Germinal center (tissue), 1 donor: ENCODE measurements at places on chromosomes 1 and 21.

DNA sequence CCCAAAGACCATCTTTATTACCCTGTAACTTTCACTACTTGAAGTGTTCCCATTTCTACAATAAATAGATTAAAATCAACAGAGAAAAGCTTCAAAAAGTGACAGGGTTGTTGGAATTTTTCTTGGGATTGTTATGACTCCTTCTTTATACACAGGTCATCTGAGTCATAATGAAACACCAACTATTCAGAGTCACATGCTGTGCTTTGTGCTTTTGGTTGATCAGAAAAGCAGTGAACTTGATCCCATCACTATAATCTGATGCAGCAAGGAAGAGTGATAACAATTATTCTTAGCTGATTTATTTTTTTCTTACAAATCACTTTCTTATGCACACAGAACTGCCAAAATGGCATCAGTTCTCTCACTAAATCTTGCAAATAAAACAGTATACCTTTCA is 422.9 kb downstream of the PTBP2 start:
- no peak for DNase-seq

GRCh38 chr1:86965012-86965826 is 50.8 kb downstream of the HS2ST1 start:
- DNase-seq, result peak; percentile 13

- no peak for DNase-seq
These were observed 62.3 kb downstream of the PTGS2 start for GRCh38 chr1:186617926-186618325.

GRCh38 chr1:18927654-18928272 is 25.4 kb upstream of the ALDH4A1 start:
- DNase-seq, result peak; percentile 68

GRCh38 chr1:184695023-184695422 is 59.6 kb downstream of the EDEM3 start:
- no peak for DNase-seq

DNA sequence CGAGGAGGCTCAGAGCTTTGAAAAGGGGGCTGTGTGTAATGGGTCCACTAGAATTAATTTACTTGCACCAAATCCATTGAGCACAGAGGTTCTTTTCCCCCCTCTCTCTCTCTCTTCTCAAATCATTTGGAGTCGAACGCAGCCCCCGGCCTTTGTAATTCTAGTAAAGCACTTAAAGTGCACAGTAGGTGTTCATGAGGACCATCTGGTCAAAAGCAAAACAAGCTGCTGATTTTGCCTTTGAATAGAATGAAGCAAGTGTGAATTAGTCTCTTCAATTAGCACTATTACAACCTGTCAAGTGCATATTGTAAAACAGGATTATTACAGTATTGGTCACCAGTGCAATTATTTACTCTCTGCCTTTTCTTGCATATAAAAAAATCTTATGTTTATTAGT is 259.9 kb downstream of the FAF1 start:
- no peak for DNase-seq

DNA sequence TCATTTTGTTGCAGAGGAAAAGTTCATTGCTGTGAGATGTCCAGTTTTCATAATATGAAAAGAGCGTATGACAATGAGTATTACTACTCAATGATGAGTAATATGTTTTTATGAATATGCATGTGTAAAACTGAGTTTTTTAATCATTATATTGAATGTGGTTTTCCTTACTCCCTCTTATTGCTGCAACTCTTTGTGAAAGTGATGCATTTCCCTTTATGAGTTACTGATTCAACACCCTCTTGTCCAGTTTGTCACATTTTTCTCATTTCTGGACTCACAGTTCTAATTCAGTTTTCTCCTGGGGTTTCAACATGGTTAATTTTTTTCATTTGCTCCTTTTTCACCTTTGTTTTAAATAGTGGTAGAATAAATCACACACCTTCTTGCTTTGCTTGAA is 35.2 kb upstream of the KCNJ15 start:
- DNase-seq, result no peak

GRCh38 chr1:60583696-60584095 is 498.7 kb upstream of the NFIA start:
- DNase-seq, result no peak
